Activated CD4-positive, alpha-beta T cell treated with anti-CD3 and anti-CD28 coated beads, Interleukin-2, amount 50 U/mL, for 1 hour (primary cell): ENCODE measurements at places on chromosomes 12 and 14.
A peak's percentile ranks its signal among the peaks of the same experiment; 100 is the strongest.

GRCh38 chr14:30678926-30679431 is 56.9 kb downstream of the SCFD1 start:
- no peak for DNase-seq

DNA sequence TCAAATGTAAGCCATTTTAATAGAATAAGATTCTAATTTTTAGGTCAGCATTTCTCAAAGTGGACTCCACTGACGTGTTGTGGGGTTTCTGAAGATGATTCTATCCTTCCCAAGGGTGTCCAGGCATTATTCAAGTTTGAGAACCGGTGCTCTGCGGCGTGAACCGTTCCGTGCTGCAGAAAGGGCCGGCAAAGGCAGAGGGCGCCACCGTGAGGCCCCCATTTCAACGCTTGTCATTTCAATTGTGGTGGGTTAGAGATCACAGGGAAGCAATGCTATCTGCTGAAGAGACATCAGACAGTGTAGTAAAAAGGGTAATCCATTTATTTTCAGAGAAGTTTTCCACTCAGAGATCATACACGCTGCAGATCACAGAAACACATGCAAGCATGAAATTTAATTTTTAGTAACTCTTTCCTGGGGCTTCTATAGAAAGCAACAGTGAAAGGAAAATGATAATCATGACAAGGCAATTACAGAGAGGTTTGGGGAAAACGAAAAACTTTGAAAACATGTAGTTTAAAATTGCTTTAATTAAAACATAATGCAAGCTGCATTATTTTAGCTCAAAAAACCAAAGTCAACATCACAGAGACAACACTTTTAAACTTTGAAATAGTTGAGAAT is 201.7 kb downstream of the EXOC5 start:
- DNase-seq: peak; percentile 1

DNA sequence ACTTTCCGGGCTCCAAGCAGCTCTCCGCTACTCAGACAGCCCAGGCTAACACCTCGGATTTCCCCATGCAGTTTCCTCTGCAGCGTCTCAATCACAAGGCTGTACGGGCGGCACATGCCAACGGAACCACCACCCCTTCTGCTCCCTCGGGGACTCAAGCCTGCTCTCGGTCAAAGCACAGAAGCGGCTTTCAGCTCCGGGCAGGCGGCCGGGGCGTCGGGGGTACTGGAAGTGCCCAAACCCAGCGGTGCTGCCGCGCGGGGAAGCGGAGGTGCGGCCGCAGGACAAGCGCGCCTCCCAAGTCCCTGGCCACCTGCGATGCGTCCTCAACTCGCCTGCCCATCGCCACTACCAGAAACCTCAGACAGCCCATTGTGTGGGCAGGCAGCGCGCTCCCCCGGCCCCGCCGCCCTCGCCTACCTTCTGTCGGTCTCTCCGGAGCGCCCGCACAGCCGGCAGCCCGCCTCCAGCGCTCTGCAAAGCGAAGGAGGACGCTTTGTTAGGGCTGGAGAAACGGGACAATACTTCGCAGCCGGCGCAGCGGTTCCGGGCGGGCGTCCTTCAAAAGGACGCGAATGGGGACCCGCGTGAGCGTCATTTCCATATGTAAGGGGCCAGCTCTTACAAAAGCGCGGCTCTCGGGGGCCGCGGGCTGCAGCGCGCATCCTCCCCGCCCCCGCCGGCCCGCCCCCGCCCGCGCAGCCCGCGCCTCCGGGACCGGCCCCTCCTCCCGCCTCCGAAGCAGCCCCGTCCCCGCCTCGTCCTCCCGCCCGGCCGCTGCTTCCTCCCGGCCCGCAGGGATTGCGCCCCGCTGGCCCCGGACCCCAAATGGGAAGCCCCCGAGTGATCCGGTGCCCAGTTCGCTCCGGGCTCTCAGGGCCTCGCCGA is 674 bp downstream of the NIN start:
- DNase-seq: peak; percentile 54

GRCh38 chr12:51862947-51863346 is 14.4 kb upstream of the FIGNL2 start:
- no peak for DNase-seq

GRCh38 chr14:93036652-93037345 is 78.9 kb downstream of the ITPK1 start:
- no peak for DNase-seq

DNA sequence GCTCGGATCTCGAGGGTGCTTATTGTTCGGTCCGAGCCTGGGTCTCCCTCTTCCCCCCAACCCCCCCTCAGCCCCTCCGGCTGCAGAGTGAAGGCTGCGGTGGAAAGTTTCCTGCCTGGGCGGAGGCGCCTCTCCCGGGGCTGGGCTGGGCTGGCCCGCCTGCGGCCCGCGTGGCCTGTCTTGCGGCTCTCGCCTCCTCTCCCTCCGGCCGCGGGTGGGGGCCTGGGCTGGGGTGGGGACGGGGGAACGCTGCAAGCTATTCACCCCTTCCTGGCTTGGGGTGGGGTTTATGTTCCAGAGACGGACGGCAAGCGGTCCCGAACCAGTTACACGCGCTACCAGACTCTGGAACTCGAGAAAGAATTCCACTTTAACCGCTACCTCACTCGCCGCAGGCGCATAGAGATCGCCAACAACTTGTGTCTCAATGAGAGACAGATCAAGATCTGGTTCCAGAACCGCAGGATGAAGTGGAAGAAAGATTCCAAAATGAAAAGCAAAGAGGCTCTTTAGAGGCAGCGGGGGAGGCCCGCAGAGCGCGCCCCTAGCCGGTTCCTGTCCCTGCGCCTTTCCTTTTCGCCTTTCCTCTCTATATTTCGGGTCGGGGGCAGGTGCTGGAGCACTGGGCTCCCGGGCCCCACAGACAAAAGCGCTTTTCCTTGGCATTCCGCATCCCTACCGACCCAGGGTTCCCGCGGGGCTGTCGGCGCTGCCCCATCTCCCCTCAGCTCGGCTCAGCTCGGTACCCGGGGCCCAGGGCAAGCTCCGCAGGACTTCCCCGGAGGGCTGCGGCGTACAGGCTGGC is 1.3 kb downstream of the HOXC5 start:
- DNase-seq: no peak

- DNase-seq: no peak
Measured at GRCh38 chr14:34067587-34067986, 116.7 kb upstream of the EGLN3 start.

GRCh38 chr12:44537354-44537753 is 338.8 kb downstream of the NELL2 start:
- no peak for DNase-seq

GRCh38 chr14:26597589-26598080 is at the start of gene NOVA1:
NOVA1 (minus strand) TSS chr14:26598033; CDS start chr14:26597436, 597 bp downstream.
- DNase-seq: no peak

GRCh38 chr12:31363416-31363809 is 37.5 kb upstream of the SINHCAF start:
- no peak for DNase-seq

- DNase-seq: no peak
Measured at GRCh38 chr14:69900603-69901002, 21.4 kb downstream of the SMOC1 start.

GRCh38 chr14:43872222-43872621 is 634.9 kb downstream of the FSCB start:
- DNase-seq: no peak

DNA sequence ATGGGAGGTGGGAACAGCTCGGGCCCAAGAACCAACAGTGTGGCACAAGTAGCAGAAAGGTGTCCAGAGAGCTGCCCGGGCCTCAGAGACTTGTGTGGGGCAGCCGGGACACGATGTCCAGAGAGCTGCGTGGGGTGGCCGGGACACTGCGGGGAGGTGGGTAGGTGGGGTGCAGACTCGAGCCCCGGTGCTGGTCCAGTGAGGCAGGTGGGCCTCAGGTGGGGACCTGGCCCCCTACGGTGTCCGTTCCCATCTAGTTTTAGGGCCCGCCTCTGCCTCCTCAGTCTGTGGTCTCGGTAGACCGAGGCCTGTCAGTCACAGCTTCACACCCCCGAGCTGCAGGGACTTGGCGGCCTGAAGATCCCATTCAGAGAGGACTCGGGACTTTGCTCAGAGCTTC is 6.3 kb upstream of the FBRSL1 start:
- no peak for DNase-seq

DNA sequence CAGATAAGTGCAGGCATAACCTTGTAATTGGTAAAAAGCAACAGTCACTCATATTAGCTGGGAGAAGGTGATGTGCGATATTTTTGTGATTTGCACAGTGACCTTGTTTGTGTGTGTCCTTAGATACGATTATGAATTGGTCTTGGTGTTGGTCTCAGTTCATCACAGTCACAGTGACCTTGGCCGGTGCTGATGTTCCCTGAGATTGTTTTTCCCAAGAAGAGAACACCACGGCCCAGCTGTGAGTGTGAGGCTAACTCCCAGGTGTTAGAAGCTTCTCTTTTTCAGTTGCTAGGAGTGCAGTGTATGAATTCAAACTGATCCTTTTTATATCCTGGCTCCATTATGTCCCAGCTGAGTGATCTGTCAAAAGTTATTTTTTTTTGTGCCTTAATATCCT is 46.2 kb downstream of the TRHDE start:
- DNase-seq: no peak

- no peak for DNase-seq
Measured at GRCh38 chr12:111359231-111359913, 9.5 kb downstream of the PHETA1 start.

DNA sequence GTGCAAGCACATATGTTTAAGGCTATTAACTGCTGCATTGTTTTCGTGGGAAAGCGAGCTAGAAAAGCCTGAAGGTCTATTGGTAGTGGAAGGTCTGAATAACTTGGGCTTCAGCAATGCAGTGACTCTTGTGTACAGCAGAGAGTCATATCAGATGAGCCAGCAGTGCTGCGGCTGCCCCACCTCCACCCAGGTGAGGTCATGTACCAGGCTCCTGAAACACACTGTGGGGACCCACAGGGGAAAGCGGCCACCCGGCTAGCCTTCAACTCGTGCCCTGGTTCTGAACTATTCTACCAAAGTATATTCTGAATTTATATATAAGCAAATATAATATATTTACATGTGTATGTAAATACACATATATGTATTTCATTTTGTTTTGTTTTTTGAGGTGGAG is 12.7 kb upstream of the RAN start:
- no peak for DNase-seq

GRCh38 chr12:53502983-53503728 is 2.1 kb downstream of the TARBP2 start:
- DNase-seq: no peak

DNA sequence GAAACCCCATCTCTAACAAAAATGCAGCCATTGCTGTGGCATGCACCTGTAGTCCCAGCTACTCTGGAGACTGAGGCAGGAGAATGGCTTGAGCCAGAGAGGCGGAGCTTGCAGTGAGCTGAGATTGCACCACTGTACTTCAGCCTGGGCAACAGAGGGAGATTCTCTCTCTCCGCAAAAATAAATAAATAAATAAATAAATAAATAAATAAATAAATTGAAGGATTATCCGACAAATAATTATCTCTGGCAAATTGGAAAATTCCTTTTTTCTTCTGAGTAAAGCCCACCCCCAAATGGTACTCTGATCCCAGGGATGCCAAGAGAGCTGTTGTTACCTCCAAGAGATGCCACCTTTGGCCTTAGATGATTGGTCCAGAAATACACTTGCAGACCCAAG is 137.9 kb downstream of the SUDS3 start:
- DNase-seq: no peak

GRCh38 chr12:102120564-102120873 is 536 bp downstream of the PARPBP start:
- DNase-seq: no peak

- peak; percentile 76 for DNase-seq
Measured at GRCh38 chr14:20662968-20663732, 21.2 kb upstream of the RNASE4 start.

DNA sequence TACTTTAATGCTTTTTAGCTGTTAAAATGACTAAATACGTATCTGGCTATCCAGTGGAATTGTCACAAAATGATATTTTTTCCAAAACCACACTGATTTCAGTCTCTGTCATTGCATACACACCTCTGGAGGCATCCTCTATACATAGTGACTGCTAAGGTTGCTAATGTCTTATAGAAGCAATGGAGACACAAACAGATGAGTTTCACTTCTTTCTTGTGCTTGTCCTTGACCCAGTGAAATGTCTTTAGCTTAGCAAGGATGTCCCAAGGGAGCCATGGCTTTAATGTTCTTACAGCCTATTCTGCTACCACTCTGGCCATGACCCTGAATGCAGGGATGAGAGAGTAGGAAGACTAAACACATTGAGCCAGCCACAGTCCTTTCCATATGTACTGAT is 90.3 kb downstream of the TPH2 start:
- DNase-seq: no peak

DNA sequence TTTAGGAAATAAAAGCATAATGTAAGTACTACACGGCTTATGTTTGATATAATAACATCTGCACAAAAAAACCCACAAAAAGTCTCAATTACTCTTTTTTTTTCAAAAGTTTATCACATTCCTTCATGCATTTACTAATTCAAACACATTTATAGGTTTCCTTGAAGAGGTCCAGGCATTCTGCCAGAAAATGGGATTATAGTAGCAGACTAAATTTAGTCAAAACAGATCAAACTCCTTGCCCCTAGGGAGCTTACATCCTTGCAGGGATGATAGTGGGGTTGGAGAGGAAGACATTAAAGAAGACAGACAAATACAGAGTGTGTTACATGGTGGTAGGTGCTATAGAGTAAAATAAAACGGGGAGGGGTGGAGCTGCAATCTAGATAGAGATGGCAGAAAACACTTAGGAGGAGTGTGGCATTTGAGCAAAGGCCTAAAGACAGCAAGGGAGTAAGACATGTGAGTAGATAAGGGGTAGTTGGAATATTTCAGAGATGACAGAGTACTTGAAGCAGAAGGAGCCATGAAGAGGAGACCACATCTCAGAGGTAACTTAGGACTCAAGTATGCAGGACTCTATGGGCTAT is 266.9 kb downstream of the PPFIA2 start:
- DNase-seq: no peak

- DNase-seq: peak; percentile 51
Measured at GRCh38 chr14:50821510-50822464, 9.2 kb downstream of the NIN start.

DNA sequence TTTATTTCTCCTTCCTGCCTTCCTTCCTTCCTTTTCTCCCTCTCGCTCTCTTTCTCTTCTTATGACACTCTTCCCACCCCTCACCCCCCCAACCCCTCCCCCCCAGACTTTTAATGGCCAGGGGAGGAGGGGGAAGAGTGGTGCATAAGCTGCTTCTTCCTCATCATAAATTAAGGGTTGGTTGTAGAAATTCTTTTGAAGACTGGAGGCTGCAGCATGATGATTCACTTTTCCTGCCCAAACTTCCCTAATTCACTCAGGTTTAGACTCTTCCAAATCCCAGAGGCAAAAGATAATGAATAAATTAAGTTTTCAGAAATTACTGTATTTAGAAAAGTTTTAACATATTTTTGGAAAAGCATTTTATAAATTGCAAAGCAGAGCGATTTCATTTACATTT is 58.2 kb downstream of the GRIP1 start:
- DNase-seq: no peak

- DNase-seq: no peak
Measured at GRCh38 chr14:69092840-69093422, 60.0 kb downstream of the DCAF5 start.

GRCh38 chr14:68535404-68536017 is 257.4 kb downstream of the ZFP36L1 start:
- DNase-seq: no peak

GRCh38 chr14:36652542-36653201 is 9.0 kb upstream of the PAX9 start:
- DNase-seq: no peak

GRCh38 chr14:55938249-55938791 is 179.9 kb upstream of the PELI2 start:
- DNase-seq: no peak
